CD4-positive, alpha-beta T cell treated with Interleukin-17A for 1 hour (primary cell): ENCODE measurements at places on chromosomes 5 and 9.

DNA sequence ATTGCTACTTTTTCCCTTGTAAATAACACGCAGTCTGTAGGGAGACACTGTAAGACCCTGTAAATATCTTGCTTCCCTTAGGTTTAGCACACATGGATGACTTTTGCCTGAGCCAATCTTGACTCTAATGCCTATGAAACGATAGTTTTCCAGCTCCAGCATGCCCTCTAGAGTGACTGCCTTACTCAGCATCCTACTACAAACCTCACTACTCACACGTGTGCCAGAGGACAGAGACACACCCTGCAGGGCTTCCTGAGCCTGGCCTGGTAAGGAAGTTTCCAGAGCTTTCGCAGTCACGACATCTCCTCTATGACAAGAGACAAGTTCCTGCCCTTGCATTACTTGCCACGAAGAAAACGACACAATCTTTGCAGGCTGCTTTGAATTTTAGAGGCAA, 138.1 kb downstream of the ATPSCKMT start:
- no peak for DNase-seq

GRCh38 chr5:39399135-39400036, 25.4 kb downstream of the DAB2 start:
- peak; percentile 23 for DNase-seq

DNA sequence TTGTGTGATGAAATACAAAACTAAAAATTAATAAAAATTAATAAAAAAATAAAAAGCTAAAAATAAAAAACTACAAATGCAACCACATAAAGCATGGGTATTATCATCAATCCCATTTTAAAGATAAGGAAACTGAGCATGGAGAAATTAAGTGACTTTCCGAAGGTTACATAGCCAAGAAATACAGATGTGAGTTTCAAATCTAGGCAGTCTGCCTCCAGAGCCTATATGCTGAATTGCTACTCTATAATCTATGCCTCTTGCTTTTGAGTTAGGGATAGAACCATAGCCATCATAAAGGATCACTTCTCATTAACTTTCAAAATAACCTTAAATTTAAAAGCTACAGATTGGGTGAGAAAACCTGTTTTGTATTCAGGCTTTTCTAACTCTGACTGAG, 18.8 kb upstream of the ERAP2 start:
- DNase-seq, result no peak

DNA sequence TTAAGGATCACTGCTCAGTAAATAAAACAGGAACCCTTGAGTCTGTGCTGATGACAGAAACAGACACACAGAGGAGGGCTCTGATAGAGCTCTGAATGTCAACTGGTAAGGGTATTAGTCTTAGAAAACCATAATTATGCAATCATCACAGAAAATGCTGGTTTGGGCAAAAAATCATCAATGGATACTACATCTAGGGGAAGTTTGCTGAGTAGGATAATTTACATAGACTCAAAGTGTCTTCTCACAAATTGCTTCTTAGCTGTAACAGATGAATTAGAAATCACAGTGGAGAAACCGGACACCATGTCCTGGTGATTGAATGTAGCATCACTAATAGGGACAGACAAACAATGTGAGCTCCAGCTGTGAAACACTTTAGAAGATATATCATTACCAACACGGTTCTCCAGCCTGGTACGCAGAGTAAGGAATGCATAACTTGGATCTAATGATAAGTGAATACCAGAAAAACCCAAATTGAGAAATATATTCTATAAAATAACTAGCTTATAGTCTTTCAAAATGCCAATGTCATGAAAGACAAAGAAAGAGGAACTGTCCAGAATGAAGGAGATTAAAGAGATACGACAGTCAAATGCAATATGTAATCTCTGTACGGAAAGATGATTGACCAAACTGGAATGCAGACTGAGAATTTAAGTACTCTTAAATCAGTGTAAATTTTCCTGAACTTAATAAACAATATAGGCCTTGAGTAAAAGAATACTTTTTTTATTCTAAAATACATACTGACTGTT, 17.3 kb downstream of the CHD1 start:
- DNase-seq, result no peak

- DNase-seq, result no peak
Observed at GRCh38 chr5:82365744-82366228, 87.6 kb upstream of the RPS23 start.

DNA sequence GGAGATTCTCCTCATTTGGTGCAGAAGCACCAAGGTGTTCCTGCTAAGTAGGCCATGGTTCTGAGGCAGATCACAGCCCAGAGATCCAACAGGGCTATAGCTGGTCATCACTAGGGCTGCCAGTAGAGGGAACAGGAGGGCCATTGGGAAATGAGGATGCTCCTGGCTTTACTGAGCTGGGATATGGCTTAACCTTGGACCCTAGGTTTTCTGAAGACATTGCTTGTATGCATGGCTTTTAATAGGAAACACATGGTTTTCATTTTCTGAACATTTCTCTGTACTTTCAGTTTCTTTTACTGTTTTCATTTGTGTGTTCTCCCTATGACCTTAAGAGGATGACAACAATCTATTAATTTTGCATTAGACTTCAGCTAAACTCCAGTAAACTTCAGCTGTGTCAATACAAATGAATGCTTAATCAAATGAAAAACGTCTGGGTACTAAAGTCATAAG, at the start of gene IFNW1:
IFNW1 (minus strand) TSS at position 406 of the 456 bp plus-strand sequence; CDS start at position 144, 262 bp downstream.
- DNase-seq, result no peak

DNA sequence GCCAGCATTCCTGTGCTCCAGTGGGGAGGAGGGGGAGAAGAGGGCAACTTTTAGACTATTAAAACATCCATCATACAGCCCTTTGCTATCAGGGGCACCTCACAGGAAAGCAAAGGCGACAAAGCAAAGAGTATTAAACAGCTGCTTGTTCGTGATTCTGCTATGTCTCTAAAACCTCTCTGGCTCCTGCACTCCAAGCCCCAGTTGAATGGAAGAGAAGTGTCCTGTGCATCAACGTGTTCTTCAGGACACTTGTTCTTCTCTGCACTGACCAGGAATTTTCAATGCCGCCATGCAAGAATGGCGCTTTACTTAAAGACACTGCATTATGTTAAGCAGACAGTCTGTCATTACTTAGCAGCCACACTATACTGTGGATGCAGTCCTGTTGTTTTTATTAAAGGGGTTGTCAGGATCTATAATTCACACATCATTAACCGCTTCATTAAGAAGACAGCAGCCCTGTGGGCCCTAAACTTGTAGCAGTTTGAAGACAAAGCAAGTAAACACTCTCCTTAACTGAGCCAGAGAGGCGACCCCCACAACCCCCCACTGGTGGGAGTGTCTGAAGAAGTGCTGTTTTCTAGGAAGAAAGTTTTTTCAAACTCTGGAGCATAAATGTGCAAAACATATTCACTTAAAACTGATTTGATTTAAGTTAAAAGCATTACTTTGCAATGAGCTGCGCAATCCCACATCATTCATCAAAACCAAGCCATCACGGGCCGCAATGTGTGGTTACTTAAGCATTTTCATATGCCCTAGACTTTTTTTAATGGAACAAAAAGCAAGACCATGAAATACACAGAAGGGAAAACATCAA, 164.5 kb downstream of the ZNF608 start:
- no peak for DNase-seq

DNA sequence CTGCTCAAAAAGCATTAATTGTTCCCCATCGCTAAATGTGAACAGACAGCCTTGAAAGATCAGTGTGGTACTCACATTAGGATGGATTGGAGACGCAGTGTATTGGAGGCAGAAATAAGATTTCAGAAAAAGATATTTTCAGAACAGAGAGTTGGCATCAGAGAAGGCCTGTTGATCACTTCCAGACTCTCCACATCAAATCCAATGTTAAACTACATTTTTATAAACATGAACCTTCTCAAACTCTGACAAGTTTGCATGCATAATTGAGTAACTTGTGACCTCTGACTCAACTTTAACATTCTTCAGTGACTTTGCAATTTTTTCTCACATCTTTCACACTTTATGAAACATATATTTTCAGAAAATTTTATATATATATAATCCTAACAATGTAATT, 919.6 kb upstream of the SEMA6A start:
- no peak for DNase-seq

- no peak for DNase-seq
Observed at GRCh38 chr9:133168432-133168831, 4.7 kb upstream of the GBGT1 start.

DNA sequence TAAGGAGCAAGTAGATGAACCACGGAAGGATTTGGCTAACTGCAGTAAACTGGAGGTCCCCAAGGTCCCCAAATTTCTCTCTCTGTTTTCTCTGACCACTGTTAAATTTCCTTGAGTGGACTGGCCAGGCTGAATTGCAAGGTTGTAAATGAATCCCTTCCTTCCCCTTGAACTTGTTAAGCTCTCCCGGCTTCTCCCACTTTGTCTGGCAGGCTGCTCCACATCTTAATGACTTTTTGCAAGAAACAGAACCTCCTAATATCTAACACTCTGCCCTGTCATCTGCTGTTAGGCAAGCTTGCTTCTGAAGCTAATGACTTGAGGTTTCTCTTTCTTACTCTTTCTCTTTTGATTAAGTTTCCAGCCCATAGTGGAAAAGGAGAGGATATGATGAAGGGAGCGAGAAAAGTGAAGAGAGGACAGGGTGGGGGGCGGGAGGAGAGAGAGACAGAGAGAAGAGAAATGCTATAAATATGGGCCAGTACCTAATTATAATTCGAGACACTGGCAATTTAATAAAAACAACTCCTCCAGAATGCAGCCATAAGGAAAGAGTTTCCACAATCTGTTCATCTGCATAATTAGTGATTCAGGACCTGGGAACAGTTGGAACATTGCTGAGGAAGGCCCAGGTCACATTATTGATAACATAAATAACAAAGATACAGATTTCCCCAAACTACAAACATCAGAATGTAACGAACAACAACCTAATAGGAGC, 437.3 kb upstream of the MPDZ start:
- no peak for DNase-seq

DNA sequence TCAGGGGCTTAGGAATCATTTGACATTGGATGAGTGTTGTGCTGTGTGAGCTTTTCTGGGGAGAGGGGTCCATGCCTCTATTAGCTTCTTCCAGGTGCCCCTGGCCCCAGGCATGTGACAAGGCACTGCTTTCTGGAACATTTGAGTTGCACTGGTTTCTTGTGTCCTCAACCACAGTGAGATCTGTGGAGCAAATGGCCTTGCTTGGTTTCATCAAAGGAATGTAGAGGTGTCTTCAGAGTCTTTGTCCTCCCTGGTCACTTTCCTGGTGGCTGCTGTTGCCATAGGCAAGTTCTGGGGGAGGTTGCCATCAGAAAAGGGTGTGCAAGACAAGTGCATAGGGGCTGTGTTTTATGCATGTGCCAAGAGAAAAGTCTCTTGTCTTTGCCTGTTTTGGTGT, 157.5 kb downstream of the MACROH2A1 start:
- DNase-seq, result no peak

DNA sequence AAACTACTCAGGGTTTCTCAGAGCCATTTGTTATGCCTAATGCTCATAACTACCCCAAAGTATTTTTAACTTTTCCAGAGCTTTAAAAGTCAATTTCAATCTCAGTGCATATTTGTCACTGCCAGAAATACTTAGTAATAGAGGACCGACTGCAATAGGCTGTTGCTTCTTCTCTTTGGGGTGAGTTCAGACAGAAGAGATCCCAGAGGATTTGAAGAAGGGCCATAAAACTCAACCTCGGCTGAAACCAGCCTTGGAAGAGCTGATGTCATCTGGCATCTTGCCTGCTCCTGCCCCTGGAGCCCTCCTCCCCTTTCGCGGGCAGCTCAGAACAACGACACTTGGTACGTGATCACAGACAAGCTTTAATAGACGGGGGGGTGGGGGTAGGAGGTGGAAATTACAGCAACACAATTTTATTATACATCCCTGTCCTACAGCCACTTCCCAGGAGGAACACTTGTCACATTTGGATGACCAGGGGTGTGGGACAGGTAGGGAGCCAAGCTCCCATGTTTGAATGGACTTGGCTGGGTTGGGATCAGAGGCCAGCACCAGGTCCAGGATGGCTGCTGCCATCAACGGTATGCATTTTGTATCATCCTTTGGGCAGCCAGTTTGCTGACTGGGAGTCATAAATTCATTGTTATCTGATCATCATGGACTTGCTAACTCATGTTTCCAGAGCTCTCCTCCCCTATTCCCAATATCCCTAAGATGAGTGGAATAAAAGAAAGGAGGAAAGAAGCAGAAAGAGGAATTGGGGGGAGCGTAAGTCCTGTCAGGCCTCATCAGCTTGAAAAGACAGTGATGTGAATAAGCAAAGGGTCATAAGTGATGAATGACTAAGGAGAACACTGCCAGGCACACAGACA, 186.6 kb upstream of the PANK3 start:
- DNase-seq, result no peak

DNA sequence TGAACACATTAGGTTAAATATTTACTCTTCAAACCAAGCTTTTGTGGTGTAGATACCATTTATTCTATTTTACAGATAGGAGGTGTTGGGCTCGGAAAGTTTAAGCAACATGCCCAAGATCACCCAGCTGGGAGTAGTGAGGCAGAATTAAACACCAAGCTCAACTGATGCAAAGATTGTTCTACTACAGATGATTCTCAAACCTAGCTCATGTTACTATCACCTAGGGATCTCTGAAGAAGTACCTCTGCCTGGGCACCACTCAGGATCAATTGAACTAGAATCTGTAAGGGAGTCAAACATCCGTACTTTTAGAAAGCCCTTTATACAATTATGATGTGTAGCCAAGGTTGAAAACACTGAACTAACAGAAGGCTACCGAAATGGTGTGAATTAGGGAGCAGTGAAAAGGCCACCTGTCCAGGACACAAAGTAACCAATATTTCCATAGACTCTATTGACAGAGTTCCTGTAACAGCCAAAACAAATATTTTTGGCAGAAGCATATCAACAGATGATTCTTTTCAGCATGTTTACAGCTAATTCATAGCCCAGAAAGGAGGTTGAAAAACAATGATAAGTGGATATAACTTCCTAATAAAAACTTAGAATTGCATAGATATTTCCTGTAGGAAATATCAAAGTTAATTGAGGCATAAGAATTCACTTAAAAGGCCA, 158.5 kb upstream of the PTGER4 start:
- DNase-seq, result no peak

DNA sequence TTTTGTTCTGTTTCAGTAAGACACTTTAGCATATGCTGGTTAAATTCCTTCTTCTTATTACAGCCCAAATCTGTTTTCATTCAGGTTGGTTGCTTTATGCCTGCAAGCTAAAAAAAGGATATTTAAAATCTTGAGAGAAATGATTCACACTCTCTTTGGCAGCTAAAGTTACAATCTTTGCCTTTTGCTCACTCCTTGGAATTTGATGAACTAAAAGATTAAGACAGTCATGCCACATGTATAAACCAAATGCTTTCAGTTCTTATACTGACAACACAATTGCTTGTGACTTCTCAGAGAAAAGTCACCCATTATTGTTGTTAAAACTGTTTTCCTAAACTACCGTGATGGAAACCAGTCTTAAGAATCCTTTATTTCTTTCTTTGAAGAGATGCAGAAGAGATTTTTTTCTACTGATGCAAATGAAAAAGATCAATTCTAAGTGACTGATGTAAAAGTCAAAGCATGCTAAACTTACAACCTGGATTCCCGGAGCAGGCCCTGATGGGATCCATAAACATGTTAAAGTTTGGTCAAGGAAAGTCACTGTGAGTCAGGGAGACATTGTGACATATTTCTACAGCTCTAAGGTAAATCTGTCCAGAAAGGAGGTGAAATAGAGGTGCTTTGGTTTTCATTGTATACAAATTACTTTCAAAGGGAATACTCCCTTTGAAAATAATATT, 144.2 kb upstream of the CDH10 start:
- no peak for DNase-seq

GRCh38 chr9:86353655-86354010, 577 bp downstream of the TUT7 start:
- peak; percentile 32 for DNase-seq
